ENCODE measurements at places on chromosomes 5 and 9.

GRCh38 chr9:120689860-120690259, 24.4 kb downstream of the MEGF9 start:
- DNase-seq, result no peak

DNA sequence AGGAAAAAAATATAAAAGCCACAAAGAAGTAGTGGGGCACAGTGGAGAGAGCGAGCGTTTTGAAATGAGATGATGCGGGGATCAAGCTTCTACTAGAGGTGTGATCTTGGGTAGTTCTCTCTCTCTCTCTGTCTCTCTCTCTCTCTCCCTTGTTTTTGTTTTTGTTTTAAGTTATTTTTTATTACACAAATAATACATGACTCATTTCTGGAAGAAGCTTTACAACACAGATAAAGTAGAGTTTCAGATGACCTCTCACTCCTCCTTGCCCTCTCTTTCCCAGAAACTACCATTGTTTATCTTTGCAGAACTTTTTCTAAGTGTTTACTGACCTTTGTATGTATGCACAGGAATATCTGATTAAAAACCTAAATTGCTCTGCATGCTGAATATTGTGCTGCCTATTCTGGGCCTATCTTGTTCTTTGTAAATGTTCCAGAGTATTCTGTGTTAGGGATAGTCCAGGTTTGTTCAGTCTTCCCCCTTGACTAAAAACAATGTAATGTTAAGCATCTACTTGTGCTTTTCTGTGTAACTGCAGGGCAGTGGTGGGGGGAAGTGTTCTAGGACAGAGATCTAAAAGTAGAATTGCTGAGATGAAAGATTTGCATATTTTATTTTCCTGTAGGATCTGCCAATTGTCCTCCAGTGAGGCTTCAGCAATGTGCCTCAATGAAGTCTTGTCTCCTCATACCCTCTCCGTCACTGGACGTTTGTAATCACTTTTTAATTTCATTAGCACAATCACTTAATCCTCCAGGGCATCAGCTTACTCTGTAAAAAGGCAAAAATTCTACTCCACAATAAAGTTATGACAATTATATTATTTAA, 52.0 kb downstream of the FYB1 start:
- DNase-seq, result no peak

GRCh38 chr5:2748861-2749513, 2.5 kb downstream of the IRX2 start:
- no peak for DNase-seq

DNA sequence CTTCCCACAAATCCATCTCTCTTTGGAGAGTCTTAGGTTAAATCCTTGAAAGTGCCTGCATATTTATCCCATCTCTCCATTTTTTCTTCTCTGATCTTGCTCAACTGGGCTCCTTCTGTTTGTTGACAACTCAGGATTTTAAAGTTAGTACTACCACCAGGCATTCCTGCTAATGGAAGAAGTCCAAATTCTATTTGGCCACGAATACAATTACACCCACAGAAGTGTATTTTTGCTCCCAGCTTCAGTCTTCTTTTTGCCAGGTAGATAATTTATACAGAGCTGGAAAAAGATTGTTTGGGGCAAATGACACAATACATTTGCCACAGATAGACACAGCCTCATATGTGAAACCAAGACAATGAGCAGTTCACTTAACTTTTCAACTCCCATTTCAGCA, 74.8 kb downstream of the CETN3 start:
- no peak for DNase-seq

GRCh38 chr9:88657893-88658292, 122.9 kb downstream of the NXNL2 start:
- DNase-seq, result no peak

- DNase-seq, result no peak
Observed at GRCh38 chr5:74143721-74144330, 496.7 kb downstream of the ENC1 start.

DNA sequence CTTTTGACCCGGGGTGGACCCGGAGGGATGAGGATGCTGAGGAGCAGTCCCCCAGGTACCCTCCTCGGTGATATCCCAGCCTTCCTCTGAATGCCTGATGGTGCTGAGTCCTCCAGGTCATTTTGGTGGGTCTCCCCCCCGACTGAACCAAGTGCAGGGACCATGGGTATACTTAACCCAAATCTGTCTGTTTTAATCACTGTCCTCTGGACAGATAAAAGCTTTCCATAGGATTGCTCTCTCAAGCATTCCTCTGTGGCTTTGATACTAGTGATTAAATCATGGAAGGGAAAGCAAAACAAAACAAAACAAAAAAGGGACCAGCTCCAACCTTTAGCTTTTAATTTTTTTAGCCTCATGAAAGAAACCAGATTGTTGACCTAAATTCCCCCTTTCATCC, 26.0 kb downstream of the PAPPA start:
- no peak for DNase-seq

DNA sequence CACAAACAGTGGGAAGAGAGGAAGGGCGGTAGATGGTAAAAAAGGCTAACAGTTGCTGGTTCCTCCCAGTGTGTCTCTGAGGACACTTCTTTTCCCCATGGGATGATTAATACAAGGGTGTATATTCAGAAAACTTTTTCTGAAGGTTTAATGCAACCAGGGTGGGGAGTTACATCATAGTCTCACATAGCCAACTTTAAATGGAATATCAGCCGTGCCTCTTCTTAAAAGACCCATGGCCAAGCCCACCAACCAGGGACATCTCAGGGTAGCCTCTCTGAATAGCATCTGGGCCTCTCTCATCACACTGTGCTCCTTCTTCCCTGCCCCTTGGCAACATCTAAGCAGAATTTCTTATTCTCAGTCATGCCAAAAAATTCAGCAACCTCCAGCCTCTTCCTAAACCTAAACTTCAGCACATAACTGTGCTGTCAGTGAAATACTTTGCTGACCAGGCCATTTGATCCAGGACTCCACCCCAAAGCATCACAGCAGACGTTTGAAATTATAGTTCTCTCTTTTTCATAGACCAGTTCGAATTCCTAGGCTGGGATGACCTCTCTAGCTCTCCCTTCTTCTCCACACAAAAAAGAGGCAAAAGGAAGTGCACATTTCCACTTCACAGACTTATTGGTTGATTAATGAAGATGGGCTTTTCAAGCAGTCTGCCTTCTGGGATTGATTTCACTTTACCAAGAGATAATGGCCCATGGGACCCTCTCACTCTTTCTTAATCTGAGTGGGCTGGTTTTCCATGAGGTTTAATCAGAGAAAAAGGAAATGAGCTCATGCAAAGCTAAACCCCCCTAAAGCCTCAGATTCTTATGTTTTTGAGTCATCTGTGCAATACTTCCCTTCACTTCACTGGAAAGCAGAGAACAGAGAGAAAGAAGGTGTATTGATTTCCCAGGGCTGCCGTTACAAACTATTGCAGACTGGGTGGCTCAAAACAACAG, 85.1 kb upstream of the RAI14 start:
- no peak for DNase-seq

DNA sequence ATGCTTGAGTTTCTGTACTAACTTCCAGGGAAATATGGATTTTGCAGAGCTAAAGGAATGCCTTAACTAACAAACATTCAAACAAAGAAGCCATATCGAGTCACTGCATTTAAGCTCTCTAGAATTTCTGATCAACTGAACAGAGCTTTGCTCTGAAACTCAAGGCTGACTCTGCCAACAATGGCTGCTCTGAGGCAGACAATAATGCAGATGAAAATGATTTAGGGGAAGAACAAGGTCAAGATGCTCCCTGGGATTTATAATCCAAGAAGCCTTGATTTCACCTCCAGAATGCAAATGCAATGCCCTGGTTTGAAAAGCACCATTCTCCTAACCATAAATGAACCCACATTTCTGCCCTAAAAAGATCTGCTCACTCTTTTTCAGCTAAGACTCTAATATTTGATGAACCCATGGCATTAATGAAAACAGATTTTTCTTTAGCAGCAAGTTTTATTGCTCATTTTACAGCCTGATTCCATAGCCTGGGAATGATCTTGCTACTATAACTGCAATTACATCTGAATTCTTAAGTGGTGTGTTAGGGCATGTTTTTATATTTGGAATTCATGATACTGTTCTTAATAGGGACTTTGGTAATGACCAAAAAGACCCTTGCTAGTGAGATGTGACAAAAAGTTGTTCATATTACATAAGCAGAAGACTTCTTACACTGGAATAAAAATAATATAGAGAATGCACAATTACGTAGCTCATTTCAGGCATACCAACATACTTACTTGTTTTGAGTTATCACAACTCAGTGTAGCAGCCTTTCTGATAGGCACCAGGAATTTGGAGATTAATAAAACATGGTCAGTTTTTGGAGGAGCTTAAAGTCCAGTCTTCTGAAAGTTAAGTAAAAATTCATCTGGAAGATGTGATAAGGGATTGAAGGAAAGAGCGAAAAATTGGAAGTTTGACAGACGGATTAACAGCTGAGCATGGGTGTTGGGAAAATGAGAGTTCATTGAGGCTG, 169.4 kb downstream of the TRPM3 start:
- no peak for DNase-seq

- DNase-seq, result no peak
Observed at GRCh38 chr5:28495876-28496275, 1457.5 kb upstream of the CDH9 start.

- DNase-seq, result no peak
Observed at GRCh38 chr5:144135113-144135762, 35.2 kb downstream of the YIPF5 start.

DNA sequence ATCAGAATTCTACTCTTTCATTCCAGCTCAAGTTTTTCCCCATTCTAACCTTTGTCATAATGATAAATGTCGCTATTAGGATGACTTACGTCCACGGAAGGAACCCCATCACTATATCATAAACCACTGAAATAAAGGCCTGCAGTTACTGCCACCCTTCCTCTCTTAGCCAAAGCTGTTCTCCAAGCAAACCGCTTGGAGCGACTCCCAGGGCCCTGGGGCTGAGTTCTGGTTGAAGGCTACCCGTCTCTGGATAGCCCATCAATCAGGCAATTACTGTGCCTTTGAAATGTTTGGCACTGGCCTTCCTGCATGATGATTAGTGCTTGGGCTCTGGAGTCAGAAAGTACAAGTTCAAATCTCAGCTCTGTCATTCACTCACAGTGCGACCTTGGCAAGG, 386.0 kb downstream of the SPOCK1 start:
- DNase-seq, result no peak

DNA sequence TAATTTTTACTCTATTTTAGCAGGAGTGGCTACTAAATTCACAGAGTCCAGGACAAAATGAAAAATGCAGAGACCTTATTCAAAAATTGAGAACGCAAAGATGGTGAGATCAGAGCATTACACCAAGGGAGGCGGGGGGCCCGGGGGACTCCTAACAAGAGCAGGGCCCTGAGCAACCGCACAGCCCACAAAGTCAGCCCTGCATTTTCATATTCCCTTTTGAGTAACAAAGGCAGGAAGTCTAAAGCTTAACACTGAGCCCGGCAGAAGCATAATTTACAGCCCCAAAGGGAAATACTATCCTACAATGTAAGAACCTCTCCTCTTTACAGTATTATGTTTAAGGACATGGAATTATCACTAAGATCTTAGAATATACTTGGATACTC, 69.4 kb downstream of the TLE1 start:
- no peak for DNase-seq

DNA sequence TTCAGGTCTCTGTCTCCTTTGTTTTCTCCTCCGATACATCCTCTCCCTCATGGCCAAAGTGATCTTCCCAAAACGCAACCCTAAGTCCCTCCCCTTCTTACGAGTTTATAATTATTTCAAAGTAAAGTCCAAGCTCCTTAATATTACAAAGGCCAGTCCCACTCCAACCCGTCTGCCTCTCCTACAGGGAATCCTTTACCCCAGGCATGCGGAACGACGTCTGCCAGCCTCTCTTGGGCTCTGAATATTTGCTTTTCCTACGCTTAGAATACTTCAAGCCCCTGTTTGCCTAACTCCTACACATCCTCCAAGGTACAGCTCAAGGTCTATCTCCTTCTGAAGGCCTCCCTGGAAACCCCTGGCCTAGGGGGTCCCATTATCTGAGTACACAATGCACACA, 246.4 kb downstream of the SLIT3 start:
- no peak for DNase-seq

- DNase-seq, result no peak
Observed at GRCh38 chr9:136978865-136979544, 1.7 kb downstream of the PTGDS start.

DNA sequence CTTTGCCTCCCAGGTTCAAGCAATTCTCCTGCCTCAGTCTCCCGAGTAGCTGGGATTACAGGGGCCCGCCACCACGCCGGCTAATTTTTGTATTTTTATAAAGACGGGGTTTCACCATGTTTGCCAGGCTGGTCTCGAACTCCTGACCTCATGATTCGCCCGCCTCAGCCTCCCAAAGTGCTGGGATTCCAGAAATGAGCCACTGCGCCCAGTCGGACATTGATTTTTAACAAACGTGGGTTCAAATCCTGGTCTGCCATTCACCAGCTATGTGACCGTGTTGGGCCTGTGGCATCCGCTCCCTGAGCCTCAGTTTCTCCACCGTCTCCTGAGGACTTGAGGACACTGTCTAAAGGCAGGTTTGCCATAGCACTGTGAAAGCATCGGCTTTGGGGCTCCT, 41.8 kb upstream of the NEK6 start:
- DNase-seq, result no peak

DNA sequence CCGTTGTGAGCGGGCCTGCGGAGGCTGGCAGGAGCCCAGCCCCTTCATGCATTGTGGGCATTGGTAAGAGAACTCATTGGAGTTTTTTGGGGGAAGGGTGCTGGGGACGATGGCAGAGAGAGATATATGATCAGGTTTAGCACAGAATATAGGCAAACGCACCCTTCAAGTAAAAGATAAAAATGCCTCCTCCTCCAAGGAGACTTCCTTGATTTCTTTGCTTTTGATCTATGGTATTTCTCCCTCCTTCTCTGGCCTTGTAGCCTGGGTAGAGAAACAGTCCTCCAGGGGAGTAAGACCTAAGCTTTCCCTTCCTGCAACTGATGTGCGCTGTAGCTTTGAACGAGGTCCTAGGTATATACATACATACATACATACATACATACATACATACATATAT, 960 bp upstream of the PPARGC1B start:
- DNase-seq, result no peak

DNA sequence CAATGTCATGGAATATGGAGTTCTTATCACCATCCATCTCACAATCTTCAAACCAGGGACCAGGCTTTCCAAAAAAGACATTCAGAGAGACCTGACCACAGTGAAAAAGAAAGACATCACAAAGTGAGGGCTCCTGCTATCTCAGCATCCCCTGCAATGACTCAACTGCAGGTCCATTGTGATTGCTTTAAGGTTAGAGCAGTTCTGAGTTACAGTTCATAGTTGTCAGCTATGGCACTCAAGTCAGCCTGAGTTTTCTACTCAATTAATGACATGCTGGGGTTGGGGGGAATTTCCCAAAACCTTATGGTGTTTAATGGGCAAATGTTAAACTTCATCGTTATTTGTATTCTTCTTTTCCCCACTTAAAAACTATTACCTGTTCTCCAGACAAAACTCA, 58.9 kb downstream of the CEMIP2 start:
- no peak for DNase-seq

- no peak for DNase-seq
Observed at GRCh38 chr9:4866239-4866969, 73.7 kb downstream of the RCL1 start.

All from GM12891 (cell line).